ENCODE measurements at places on chromosomes 6 and 20. TPM values are rescaled to one million over a fixed set of nuclear protein-coding genes. Genes with fewer than 3 reads are reported as not detected.
A peak's percentile ranks its signal among the peaks of the same experiment; 100 is the strongest.

DNA sequence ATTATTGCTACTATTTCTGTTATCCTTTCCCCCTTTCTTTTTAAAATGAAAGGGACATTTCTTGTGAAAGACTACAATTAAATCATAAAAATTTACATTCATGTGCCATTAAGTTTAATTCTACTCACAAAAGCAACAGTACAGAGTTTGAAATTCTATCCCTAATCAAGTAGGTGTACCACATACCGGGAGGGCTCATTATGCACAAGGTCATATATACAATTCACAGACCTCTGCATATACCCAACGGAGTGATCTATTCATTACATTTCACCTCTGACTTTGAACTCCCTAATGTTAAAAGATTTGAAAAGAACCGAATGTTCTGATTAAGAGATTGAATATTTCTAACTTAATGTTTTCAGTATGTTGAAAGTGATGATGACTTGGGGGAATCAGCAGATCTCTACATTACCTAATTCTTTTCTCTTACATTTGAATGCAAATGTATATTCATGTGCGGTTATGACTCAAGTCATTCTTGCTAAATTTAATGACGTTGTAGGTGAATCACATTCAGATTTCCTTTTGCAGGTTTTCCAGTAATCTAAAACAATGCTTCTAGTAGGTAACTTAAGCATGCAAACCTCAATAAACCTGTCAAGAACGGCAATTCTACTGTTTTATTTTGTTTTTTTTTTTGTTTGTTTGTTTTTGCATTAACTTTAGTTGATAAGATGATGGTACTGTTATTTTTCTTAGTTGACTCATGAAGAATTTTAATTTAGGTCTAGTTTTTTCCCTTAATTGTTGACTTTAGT, 7.3 kb downstream of the EYA4 start:
- peak; percentile 88 for DNase-seq

- peak; percentile 97 for DNase-seq
These were observed 50.9 kb upstream of the EZR start for GRCh38 chr6:158869826-158870648.

DNA sequence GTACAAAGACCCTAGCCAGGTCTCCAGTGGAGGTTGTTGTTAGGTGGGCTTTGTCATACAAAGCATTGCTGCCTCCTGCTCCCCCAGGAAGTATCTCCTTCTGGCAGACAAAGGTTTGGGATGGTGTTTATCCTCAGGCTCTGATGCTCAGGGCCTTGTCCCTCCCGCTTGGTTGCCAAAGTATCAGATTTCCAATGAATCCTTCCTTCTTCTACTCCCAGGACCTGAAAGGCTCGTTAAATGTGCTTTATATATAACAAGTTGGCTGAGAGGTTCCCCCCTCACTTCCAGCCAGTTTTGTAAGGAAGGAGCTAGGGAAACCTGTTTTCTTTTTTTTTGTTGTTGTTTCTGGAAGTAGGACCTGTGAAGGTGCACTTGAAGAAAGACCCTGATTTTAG, 14.4 kb downstream of the PTK7 start:
- DNase-seq = peak; percentile 79

DNA sequence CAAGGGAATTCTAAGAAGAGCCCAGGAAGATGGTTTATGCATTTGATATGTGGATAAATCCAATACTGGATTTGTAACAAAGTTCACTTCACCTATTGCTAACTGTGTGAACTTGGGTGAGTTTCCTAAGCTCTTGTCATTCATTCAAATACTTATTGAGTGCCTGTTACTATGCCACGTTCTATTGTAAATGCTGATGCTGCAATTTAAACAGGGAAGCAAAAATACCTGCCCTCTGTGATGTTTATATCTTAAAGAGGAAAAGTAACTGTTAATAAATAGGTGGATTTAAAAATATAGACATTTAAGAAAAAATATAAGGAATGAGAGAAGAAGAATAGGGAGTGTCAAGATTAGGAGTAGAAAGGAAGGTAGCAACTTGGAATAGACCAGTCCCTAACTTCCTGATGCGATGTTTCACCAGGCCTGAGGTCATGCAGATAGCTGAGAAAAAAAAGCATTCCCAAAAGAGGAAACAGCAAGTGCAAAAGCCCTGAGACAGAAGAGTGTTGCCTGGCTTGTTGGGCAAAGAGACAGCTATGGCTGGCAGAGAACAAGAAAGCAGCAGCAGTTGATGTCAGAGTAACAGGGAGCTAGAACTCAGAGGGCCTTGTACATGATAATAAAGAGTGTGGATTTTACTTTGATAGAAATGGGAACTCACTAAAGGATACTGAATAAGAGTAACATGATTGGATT, 54.3 kb upstream of the TCF21 start:
- no peak for DNase-seq

DNA sequence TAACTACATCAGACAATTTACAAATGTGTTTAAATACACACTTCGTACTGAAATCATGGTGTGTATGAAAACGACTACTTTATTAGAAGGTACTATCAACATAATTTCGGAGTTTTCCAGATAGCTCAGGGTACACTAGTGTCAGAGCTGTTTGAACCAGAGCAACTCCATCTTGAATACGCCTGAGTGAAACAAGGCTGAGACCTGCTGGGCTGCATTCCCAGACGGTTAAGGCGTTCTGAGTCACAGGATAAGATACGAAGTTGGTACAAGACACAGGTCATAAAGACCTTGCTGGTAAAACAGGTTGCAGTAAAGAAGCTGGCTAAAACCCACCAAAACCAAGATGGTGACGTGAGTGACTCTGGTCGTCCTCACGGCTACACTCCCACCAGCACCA, 167.6 kb downstream of the THBS2 start:
- DNase-seq = peak; percentile 61

DNA sequence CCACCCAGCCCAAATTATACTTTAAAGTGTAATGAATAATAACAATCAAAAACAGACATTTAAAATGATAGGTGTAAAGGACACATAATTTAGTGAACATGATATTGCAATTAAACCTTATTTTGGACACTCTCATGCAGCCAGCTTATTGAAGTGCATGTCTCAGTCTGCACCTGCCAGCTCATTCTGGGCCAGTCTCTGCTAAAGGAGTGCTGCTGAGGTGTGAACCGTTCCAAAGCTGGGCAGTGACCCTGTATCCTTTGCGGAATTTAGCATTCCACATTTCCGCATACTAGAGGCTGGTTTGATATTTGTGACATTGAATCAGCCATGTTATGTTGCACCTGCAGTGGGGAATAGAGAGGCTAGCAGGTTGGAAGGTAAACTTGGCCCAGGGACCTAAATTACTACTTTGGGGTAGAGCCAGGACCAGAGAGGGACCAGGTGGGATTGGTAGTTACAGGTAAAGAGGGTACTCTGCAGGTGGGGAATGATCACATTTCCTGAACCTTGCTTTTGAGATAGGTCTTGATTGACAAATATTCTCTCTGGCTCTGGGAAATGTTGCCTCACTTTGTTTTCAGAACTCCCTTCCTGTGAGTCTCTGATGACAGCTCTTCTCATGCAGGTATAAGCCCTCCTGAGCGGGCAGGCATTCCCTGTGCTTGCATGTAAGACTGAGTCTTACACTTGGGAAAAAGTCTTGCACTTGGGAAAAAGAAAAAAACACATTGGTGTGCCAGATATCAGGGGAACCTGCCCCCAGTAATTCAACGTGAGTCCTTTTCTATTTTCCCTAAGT, 26.2 kb downstream of the TULP4 start:
- no peak for DNase-seq

- DNase-seq = peak; percentile 94
These were observed 6.6 kb upstream of the GUCA1A start for GRCh38 chr6:42166444-42167141.

GRCh38 chr6:107965746-107966145, 7.7 kb upstream of the SEC63 start:
- peak; percentile 79 for DNase-seq

GRCh38 chr6:12173661-12174060, 116.5 kb upstream of the EDN1 start:
- no peak for DNase-seq

DNA sequence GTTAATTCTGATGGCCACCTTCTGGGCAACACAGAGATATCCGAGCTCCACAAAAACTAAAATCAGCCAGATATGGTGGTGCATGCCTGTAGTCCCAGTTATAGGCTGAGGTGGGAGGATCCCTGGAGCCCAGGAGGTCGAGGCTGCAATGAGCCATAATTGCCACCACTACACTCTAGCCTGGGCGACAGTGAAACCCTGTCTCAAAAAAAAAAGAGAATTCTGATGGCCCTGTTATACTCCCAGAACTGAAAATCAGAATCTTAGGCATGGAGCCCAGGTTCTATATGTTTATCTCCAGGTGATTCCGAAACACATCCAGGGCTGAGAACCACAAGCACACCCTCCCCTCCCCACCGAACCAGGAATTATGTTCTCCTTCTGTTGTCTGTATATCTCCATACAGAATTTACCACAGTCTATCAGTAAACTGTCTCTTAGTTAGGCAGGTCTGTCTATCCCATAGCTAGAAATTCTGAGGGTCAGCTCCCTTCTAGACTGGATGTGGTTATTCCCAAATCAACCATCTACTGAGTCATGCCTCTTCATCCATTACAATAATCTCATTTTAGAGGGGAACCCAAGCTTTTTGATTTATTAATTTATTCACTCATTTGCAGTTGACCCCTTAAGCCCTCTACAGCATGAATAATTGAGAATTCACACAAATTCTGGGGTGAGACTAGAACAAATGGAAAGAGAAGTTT, 24.8 kb upstream of the CCND3 start:
- DNase-seq = no peak

DNA sequence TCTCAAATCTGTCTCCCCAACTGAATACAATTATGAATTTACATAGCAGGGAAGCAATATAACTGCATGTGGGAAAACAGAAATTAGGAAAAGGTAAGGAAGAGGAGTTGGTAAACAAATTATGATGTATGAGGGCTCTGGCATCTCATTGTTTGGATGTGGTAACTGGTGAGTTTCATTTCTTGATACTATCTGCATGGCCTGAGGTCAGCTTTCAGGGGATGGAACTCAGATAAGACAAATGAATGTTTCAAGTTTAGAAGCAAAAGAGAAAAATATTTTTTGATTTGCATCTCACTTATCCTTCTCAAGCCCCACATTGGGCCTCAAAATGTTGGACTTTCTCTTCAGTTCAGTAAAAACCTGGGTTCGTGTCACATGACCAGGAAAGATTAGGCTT, 302.2 kb upstream of the GJE1 start:
- no peak for DNase-seq

- no peak for DNase-seq
These were observed 460.4 kb upstream of the MARCKS start for GRCh38 chr6:113396730-113397129.

GRCh38 chr20:46330072-46330763, 21.9 kb upstream of the CDH22 start:
- DNase-seq = no peak

GRCh38 chr6:6873778-6874177, 234.0 kb upstream of the RREB1 start:
- no peak for DNase-seq

GRCh38 chr6:131955876-131956275, 4.7 kb upstream of the CCN2 start:
- no peak for DNase-seq

- DNase-seq = no peak
These were observed 59.2 kb upstream of the PIM1 start for GRCh38 chr6:37110500-37111461.

GRCh38 chr6:117346142-117346930, 79.4 kb downstream of the ROS1 start:
- peak; percentile 69 for DNase-seq

GRCh38 chr6:155377061-155377460, 62.8 kb upstream of the TFB1M start:
- peak; percentile 84 for DNase-seq

GRCh38 chr6:163438940-163439335, 24.4 kb downstream of the QKI start:
- no peak for DNase-seq

GRCh38 chr20:24501764-24502556, 32.5 kb downstream of the SYNDIG1 start:
- no peak for DNase-seq

GRCh38 chr6:11042025-11042749, 1.9 kb downstream of the ELOVL2 start:
- no peak for DNase-seq

- DNase-seq = peak; percentile 58
These were observed 4.5 kb upstream of the SERINC1 start for GRCh38 chr6:122476131-122476530.

DNA sequence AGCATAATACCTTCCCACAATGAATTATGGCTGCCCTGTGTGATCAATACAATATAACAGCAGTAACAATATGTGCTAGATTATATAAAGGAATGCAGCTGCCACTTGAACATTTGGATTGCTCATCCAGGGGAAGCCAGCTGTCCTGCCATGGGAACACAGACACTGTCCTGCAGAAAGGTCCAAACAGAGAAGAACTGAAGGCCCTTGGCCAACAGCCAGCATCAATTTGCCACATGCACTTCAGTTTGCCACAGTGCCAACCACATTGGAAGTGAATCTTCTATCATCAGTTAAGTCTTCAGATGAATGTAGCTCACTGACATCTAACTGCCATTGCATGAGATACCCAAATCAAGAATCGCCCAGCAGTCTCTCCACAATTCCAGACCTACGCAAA, 332.4 kb downstream of the PRKN start:
- no peak for DNase-seq

GRCh38 chr6:7897461-7898192, 13.0 kb downstream of the TXNDC5 start:
- no peak for DNase-seq

- peak; percentile 54 for DNase-seq
These were observed 157.4 kb upstream of the ZNF217 start for GRCh38 chr20:53750827-53751619.

- peak; percentile 3 for DNase-seq
These were observed 74.6 kb downstream of the SAMD3 start for GRCh38 chr6:130148181-130148580.

DNA sequence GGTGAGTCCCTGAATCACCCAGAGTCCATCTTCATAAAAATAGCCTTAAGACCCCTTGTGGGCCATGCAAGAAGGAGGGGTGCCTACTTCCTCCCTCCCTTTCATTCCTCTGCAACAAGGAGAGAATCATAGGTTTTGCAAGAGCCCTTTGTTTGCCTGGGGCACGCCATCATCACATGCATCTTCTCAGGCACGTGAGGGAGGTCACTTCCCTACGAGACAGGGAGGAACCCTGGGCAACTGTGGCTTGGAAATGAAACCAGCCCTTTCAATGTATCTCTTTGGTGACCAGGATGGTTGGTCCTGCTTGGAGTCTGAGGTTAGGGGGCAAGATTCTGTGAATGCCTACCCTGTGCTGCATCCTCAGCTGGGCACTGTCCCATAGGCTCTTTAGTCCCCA, 194.8 kb downstream of the MAFB start:
- DNase-seq = no peak

Gene MAP3K5
- 5.0 TPM for total RNA-seq

Gene SLC22A16
- total RNA-seq = not detected

Gene PACRG
- total RNA-seq = not detected

Gene RIPK1
- 14.5 TPM for total RNA-seq

Gene IL17A
- not detected for total RNA-seq

Gene SGK2
- 6.6 TPM for total RNA-seq

Gene CHD6
- total RNA-seq = 34.7 TPM

Gene RAET1L
- 1.1 TPM for total RNA-seq

Gene CYP21A2
- total RNA-seq = not detected

Gene EEF1A2
- total RNA-seq = 463 TPM

Gene SPATS1
- total RNA-seq = not detected

Gene ATG5
- total RNA-seq = 38.8 TPM

Gene OTOR
- not detected for total RNA-seq

Measured in PC-3 (cell line).